ENCODE measurements at places on chromosomes 1 and 21.

GRCh38 chr1:28456078-28456477, 49.8 kb upstream of the RCC1 start:
- DNase-seq = no peak

- no peak for DNase-seq
These were observed 65.7 kb downstream of the ST6GALNAC3 start for GRCh38 chr1:76140227-76140626.

GRCh38 chr1:38123356-38124135, 77.0 kb upstream of the POU3F1 start:
- no peak for DNase-seq

DNA sequence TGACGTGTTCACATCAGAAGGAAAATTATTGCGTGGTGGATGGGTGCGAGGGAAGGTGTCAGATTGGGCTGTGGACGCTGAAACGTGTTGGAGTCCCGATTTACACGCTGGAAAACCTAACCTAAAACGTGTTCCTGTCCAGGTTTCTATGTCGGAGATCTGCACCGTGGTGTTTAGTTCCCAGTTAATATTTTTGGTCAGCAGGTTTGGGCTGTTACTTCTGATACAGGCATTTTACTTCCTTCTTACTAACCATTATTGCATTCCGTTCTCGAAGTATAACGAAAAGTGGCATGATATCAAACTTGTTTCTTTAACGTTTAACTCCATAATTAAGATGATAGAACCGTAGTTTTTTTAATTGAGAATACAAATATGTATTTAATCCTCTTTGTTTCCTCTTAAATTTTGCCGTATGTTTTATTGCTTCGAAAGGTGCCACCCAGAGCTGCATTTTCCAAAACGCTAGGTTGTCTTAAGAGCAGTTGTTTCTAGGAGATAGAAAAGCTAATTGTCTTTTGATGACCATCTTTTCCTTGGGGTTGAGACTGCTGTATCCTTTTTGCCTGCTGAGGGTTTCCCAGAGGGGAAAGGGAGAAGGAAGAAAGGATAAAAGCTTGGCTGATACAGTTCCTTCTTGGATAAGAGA, 1.3 kb downstream of the ADARB1 start:
- no peak for DNase-seq

DNA sequence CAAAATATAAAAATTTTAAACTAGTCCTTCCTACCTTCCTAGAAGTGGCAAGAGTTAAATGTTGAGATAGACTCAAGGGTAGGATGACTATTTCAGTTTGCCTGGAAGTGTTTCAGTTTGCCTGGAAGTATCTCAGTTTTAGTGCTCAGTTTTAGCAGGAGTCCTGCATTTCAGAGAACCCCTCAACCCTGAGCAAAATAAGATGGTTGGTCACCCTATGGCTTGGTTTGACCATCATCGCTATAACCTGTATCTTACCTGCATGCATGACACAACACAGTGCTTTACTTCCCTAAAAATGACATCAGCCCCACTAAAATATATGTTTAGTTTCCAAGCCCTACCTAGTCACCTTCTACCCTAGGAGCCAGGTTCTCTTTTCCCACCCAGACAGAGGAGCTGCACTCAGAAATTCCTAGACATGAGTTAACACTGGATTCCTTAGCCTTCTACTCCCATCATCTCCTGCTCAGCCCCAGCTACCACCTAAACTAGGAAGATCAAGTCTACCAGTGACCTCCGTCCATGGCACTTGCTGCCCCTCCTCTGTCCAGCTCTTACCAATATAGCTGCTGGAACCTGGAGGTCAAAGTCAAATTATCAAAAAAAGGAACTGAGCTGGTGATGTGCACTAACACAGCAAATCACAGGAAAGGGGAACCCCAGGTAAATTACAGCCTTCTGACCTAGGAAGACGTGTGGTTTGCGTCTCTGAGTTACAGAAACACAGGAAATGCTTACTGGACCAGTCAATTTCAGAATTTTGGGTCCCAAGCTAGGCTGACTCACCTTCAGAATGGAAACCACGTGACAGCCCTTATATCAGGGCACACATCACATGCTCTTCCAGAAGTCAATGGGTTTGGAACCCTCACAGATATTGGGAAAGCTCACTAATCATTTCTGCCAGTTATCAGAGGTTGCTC, 2.2 kb upstream of the G0S2 start:
- no peak for DNase-seq

DNA sequence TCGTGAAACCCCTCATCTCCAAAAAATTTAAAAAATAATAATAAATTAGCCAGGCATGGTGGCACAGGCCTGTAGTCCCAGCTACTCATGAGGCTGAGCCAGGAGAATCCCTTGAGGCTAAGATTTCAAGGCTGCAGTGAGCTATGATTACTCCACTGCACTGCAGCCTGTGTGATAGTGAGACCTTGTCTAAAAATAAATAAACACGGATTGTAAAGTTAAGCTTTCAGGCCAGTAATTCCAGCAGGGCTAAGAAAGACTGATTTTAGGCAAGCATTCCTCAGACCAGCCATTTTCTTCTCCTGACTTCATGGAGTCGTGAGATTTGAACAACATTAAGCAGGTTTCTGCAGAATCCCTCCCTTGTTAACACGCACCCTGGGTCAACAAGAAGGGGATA, 77.2 kb upstream of the EFHD2 start:
- no peak for DNase-seq

DNA sequence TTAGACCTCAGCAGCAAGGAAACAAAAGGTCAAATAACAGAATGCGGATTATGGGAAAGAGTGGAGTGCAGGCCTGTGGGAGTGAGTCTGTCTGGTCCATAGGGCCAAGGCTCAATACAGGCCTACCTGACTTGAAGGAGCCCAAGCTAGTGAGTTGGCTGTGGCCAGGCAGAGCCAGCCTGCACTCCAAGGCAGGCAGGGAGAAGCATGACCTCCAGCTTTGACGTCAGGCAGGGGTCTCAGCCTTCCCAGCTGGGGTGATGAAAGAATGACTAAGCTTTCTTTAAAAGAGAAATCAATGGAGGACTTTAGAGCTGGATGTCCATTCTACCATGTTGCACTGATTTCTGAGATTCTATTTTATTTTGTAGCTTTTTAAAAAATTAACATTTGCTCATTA, 62.8 kb downstream of the RHOU start:
- DNase-seq = no peak

GRCh38 chr1:89780721-89781120, 40.1 kb upstream of the LRRC8D start:
- DNase-seq = no peak

DNA sequence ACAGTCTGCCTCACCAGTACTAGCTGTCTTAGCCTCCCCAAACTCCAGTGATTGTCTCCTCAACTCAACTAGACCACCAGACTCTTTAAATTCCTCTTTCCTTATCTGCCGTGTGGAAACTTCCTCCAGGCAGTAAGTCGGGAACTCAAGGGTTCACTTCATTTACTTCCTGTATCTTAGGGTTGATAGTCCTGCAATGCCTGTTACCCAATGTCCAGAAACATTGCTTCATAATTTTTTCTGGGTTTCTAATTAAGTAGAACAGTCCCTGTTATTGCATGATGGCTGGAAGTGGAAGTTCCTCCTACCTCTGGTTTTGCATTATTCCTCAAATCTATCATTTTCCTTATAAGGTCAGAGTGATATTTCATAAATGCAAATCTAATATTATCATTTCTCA, 60.8 kb upstream of the RNF11 start:
- DNase-seq = no peak

GRCh38 chr21:29989634-29990234, 49.9 kb upstream of the GRIK1 start:
- DNase-seq = no peak

DNA sequence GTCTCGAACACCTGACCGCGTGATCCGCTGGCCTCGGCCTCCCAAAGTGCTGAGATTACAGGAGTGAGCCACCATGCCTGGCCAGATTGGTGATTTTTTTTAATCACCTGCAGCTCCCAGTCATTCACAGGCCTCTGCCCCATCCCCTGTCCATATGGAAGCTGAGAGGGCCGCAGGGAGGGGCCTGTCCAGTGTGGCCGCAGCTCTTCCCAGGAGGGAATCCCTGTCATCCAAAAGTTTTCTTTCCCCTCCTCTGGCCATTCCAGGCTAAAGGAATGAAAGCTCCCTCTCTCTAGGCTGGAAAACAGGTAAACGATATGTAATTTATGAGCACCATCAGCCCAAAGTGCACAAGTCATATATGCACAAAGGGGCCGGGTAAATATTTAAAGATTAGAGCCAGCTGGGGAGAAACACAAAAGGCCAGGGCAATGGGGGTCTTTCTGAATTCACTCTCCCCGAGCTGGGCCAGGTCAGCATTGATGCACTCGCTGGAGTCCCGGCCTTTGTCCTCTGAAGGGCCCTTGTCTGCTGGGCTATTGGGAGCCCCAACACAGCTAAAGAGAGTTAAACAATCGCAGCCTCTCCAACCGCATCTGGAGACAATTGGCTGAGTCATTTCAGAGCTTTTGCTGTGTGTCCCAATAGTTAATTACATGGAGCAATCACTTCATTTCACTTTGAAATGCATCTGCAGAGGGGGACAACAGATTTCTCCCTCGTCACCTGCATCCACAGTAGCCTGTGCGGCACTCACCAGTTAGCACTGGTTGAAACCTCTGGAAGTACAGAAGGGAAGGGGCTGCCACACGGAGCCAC, 3.8 kb upstream of the HES3 start:
- DNase-seq = no peak

GRCh38 chr1:37765916-37766664, 1.2 kb upstream of the EPHA10 start:
- no peak for DNase-seq

- no peak for DNase-seq
These were observed 8.4 kb upstream of the LUZP1 start for GRCh38 chr1:23177031-23177430.

- DNase-seq = no peak
These were observed 86.8 kb downstream of the BRINP2 start for GRCh38 chr1:177257576-177257975.

DNA sequence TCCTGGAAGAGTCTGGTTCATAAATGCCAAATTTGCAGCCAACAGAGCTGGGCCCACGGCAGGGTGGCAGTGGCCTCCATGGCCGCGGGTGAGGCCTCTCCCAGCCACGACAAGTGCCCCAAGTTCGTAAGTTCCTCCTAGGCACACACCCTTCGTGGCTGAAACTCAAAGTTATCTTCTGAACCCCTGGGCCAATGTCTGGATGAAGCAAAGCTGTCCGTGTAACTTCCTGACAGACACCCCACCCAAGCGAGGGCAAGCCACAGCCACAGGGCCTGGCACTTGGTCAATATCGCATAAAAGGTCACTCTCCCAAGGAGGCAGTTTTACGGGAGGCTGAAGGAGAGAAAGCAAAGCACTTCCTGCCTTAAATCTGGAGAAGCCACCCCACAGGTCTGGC, 27.8 kb upstream of the GPR153 start:
- no peak for DNase-seq

GRCh38 chr21:45363921-45364467, 41.0 kb upstream of the COL18A1 start:
- DNase-seq = peak; percentile 73

- DNase-seq = no peak
These were observed 1.2 kb downstream of the GAS5 start for GRCh38 chr1:173866413-173867115.

GRCh38 chr1:27554759-27555699, 48.9 kb downstream of the AHDC1 start:
- no peak for DNase-seq

- DNase-seq = no peak
These were observed 255.8 kb upstream of the CACYBP start for GRCh38 chr1:174743654-174744561.

- DNase-seq = no peak
These were observed 23.0 kb upstream of the ITLN1 start for GRCh38 chr1:160907976-160908375.

DNA sequence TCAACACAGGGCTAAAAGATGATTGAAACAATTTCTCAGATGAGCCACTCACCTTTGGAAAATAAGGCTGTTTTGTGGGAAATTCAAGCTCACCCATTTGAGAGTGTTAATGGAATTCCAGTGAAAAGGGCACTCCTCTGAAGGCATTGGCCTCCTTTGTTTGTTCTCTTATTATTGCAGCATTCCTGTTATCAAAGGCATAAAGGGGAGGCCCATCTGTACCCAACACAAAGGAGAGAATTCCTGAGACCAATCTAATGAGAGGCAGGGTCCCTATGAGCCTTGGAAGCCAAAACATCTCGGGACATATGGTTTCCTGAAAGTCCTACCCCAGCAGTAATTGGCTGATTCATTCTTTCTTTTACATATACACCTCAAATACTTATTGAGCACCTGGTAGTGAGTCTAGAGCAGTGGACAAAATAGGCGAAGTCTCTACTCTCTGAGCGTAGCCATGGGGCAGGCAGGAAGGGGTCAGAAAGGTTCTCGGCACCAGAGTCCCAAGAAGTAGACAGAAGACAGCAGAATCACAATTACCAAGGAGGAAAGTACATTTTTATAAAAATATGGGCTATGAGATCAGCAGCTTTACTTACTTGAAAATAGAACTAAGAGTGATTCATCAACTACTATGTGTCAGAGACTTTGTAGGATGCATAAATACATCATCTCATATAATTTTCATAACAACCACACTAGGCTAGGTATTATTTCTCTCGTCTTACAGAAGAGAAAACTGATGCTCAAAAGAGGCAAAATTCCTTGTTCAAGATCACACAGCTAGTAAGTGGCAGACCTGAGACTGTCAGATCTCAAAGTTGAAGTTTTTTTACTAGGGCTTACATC, 218.7 kb downstream of the DAB1 start:
- DNase-seq = no peak

- DNase-seq = no peak
These were observed 56.2 kb downstream of the KLHDC7A start for GRCh38 chr1:18536915-18537314.

Measured in omental fat pad (tissue), 4 donors.